ENCODE measurements at places on chromosomes 1 and 21.
A peak's percentile ranks its signal among the peaks of the same experiment; 100 is the strongest.

GRCh38 chr21:21813289-21813688, 815.1 kb downstream of the NCAM2 start:
- no peak for DNase-seq

GRCh38 chr1:184724843-184725242, 29.8 kb downstream of the EDEM3 start:
- no peak for DNase-seq

GRCh38 chr1:29849038-29849750, 612.9 kb downstream of the PTPRU start:
- DNase-seq: peak; percentile 72

DNA sequence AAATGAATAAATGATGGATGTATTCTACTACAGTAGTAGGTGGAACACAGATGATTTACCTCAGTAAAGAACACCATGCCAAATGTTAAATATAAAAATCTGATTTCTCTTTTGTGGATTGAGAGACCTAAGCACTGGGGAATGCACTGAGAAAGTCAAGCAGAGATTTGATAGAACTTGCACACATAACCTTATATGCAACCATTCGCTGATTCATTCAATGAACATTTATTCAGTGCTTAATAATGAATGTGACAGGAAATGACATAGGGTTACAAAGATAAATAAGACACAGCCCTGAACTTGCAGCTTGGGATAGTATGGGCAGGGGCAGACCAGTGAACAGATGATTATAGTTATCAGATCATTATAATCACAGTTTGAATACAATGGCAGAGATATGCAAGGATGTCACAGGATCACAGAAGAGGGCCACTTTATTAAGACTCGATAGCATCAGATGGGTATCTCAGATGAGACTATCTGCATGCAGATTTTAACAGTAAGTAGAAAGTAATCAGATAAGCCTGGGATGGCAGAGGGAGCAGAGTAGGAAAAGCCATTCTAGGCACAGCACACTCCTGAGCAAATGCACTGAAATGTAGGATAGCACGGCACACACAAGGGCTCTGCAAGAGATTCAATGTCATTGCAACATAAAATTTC, 169.4 kb downstream of the ASTN1 start:
- no peak for DNase-seq

DNA sequence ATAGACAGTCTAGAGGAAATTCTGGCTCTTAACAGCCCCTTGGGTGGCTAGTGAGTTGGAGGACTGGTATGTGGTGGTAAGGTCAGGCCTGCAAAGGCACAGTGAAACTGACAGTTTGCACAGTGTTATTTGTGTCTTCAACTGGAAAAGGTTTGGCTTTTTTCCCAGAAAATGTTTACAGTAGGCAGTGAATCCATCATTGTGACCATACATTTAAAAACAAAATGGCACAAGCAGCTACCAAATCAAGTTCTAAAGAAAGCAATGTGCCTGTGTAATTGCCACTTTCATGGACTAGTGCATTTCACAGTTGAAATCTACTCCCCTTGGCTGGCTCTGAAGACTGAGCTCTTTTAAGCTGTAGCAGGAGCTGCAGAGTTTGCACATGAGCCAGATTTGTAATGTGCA, 24.8 kb downstream of the ATPAF1 start:
- DNase-seq: no peak

DNA sequence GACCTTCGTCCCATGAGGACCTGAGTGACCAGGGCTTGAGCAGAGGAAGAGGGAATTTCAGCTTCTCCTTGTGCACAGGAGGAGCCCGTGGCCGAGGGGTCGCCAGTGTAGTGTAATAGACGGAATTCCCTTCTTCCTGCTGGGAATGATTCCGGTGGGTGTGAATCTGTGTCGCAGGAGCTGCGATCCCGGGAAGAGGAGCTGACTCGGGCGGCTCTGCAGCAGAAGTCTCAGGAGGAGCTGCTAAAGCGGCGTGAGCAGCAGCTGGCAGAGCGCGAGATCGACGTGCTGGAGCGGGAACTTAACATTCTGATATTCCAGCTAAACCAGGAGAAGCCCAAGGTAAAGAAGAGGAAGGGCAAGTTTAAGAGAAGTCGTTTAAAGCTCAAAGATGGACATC, 34.4 kb downstream of the MAP3K21 start:
- DNase-seq: no peak

- DNase-seq: no peak
Observed at GRCh38 chr1:59061876-59062275, 235.0 kb upstream of the FGGY start.
